ENCODE measurements at places on chromosomes 12 and 14. TPM values are rescaled to one million over a fixed set of nuclear protein-coding genes. Genes with fewer than 3 reads are reported as not detected.

The FAM181A gene
- not detected for total RNA-seq

The OVCH1 gene
- total RNA-seq, result not detected

DNA sequence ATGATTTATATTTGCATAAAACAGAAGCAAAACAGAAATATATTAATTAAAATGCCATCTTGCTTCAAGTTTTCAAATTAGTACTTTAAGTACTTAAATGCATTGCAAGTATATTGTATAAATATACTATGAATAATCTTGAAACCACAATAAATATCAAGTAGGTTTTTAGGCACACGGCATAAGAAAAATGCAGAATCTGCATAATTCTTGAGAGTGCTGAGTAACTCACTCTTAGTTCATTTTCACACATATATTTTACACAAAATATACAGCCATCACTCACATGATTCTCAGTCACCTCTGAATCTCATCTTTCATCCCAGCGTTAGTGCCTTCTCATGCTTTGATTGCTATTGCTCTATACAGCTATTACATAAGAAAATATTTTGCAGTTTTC is 51.9 kb downstream of the SLC6A15 start:
- no peak overlapping the region for H3K4me3 ChIP-seq
- H3K27me3 ChIP-seq, result peaks cover 2% of the 10 kb centered on the region
- no peaks in the 10 kb centered on the region for H3K36me3 ChIP-seq
- no peak for ATAC-seq
- no peaks in the 10 kb centered on the region for H3K4me1 ChIP-seq

The COX8C gene
- not detected for total RNA-seq

The CFAP251 gene
- 1.8 TPM for total RNA-seq

GRCh38 chr14:105465209-105466031 is 9.2 kb upstream of the CRIP2 start:
- H3K27ac ChIP-seq, result no peak overlapping the region
- peaks cover 13% of the 10 kb centered on the region for H3K36me3 ChIP-seq
- H3K27me3 ChIP-seq, result no peaks in the 10 kb centered on the region

The KCNK10 gene
- total RNA-seq, result not detected

DNA sequence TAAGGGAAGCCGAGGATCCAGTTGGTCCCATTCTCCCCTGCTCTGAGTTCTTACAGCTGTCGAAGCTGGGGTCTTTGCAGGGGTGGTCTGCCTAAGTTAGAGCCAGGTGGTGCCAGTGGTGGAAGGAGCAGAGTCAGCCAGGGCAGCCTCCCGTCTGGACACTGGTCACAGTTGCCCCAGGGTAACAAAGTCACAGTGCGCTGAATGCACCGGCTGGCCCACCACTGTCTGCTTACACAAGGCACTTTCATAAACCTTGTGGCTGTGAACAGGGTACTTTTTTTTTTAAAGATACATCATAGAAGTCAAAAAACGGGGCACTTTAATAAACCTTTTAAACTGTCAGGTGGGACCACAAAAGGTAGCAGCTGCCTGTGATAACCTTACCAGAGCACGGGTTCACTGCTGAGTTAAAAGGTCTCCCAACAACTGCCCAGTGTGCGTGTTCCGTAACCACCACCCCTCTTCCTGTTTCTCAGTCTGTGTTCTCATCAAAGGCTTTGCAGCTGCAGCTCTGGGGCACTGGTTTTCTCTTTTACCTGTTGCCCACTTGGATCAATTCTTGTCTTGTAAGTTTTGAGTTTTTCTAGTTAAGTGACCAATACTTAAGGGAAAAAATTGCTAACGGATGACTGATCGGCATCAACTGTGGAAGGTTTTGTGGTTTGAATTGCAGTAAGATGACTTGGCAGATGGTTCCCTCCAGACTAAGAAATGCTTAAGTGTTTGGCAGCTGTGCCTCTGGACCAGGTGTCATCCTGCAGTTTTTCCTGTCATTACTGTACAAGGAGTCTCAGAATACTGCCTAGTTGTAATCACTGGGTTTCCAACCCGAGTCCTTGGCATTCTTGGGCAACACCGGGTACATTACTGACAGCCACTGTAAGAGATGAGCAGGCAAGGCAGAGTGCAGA is 55.9 kb downstream of the DYNC1H1 start:
- no peaks in the 10 kb centered on the region for H3K27me3 ChIP-seq
- ATAC-seq, result peak; percentile 90
- H3K27ac ChIP-seq, result peak overlapping the region; percentile 89
- H3K36me3 ChIP-seq, result peaks cover 96% of the 10 kb centered on the region
- peaks cover 12% of the 10 kb centered on the region for H3K4me1 ChIP-seq
- peak overlapping the region; percentile 48 for H3K4me3 ChIP-seq

GRCh38 chr14:76829013-76829365 is 2.8 kb downstream of the LRRC74A start:
- H3K27me3 ChIP-seq, result peaks cover 3% of the 10 kb centered on the region
- H3K27ac ChIP-seq, result no peak overlapping the region
- H3K36me3 ChIP-seq, result no peaks in the 10 kb centered on the region
- ATAC-seq, result no peak
- no peak overlapping the region for H3K4me3 ChIP-seq

The SMIM41 gene
- total RNA-seq, result not detected

DNA sequence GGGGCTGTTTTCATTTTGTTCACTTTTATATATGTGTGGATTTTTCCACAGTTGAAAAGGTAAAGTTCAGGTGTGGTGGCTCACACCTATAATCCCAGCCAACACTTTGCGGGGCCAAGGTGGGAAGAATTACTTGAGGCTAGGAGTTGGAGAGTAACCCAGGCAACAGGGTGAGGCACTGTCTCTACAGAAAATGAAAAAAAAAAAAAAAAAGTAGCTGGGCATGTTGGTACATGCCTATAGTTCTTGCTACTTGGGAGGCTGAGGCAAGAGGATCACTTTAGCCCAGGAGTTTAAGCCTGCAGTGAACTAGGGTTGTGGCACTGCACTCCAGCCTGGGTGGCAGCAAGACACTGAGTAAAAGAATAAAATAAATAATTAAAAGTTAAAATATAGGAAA is 326.5 kb downstream of the NAV3 start:
- no peaks in the 10 kb centered on the region for H3K4me1 ChIP-seq
- no peak overlapping the region for H3K27ac ChIP-seq
- H3K36me3 ChIP-seq, result no peaks in the 10 kb centered on the region
- no peaks in the 10 kb centered on the region for H3K27me3 ChIP-seq

DNA sequence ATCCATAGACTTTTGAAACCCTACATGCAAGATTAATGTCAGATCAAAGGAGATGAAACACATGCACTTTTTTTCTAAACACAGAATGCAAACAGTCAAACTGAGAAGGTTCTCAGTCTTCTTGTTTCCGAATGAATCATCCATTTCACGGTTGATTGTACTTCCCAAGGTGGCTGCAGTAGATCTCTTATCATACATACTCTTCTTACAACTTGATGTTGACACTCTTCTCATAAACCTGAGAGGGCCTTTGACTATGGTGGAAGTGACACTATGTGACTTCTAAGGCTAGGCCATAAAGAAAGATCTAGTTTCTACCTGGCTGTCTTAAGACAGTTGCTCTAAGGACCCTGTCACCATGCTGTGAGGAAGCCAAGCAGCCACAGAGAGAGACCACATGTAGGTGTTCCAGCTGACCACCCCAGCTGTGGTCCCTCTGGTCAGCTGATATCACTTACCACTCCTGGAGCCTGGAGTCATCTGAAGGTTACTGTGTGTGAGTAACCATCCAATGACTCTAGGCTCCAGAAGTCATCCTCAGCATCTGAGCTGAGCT is 67.2 kb upstream of the HMGA2 start:
- H3K27me3 ChIP-seq, result peaks cover 6% of the 10 kb centered on the region
- no peaks in the 10 kb centered on the region for H3K4me1 ChIP-seq
- H3K36me3 ChIP-seq, result no peaks in the 10 kb centered on the region

DNA sequence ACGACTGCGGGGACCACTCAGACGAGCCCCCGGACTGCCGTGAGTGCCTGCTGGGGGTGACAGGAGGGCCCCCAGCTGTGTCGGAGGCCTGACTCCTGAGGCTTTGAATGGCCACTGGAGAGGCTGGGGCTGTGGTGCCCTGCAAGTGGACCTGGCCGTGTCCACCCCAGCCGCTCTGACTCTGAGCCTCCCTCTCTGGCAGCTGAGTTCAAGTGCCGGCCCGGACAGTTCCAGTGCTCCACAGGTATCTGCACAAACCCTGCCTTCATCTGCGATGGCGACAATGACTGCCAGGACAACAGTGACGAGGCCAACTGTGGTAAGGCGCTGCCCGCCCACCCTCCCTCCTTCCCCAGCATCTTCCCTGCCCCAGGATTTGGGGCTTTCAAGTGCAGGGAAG is 16.1 kb upstream of the NXPH4 start:
- H3K36me3 ChIP-seq, result no peaks in the 10 kb centered on the region
- ATAC-seq, result no peak
- H3K4me1 ChIP-seq, result no peaks in the 10 kb centered on the region
- H3K4me3 ChIP-seq, result no peak overlapping the region
- no peaks in the 10 kb centered on the region for H3K27me3 ChIP-seq
